ENCODE measurements at places on chromosomes 11 and 22.

GRCh38 chr11:18733202-18733601 lies 7.2 kb upstream of the IGSF22 start:
- no peak for DNase-seq

DNA sequence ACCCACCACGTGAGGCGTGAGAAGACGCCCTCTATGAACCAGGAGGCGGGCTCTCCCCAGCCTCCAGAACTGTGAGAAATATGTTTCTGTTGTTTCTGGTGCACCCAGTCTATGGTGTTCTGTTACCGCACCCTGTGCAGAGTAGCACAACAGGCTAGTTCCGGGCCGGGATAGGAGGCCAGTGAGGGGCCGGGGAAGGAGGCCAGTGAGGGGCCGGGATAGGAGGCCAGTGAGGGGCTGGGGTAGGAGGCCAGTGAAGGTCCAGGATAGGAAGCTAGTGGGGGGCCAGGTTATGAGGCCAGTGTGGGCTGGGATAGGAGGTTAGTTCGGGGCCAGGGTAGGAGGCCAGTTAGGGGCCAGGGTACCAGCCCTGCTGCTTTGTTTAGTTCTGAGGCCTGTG lies 204.6 kb downstream of the BARX2 start:
- no peak for DNase-seq

DNA sequence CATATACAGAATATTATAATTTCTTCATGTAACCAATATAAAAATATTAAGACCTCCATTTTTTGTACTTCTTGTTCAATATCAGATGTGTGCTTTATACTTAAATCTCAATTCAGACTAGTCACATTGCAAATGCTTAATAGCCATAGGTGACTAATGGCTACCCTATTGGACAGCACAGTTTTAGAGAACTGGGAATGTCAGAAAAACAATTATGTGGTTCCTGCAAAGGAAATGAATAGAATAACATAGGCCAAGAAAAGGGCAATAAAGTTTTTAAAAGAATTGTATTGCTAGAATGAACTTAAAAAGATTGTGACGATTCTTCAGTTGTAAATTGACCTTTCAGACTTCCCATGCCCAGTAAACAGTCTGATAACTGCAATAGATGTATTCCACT lies 843.0 kb downstream of the METTL15 start:
- DNase-seq, result no peak

DNA sequence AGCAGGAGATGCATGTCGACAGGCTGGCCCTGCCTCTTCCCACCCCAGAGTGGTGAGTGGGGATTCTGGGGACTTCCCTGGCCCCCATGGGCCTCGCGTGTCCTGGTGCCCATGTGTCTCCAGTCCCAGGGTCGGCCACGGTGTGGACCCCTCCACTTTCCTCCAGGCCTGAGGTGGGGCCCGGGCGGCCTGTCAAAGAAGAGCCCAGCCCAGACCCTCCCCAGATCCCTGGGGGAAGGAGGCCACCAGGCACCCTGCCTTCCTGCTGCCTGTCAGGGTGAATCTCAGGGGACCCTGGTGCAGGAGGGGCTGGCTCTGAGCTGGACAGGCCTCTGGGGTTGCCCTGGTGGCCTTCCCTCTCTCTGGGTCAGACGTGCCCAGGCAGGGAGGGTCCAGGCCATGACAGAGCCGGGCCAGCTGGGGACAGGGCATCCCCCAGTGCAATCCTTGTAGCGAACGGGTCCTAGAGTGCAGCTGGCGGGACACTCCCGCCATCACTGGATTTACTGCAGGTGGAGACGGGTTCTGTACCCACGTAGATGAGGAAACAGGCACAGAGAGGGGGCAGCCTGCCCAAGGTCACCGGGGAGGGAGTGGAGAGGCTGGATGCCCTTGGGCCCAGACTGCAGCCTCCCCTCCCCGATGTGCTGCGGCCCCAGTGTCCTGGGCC lies 13.5 kb upstream of the MUC6 start:
- DNase-seq, result no peak

DNA sequence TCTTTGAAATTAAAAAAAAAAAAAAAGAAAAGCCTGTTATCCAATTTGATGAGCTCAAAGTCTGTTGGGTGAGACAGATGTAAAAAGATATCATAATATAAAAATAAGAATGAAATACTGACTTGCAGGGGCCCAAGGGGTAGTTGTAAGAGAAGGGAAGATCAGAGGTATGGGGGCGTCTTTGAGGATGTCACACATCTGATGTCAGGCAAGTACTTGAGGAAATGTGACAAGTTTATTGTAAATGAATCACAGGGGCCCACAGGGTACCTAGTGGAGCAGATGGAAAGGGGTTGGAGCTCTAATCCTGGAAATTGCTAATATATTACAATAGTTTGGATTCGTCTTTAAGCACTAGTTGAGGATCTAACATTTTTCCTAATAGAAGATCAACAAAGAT lies 131.6 kb downstream of the MAML2 start:
- DNase-seq, result no peak

GRCh38 chr11:76825726-76826396 lies 34.9 kb upstream of the ACER3 start:
- DNase-seq, result no peak

- no peak for DNase-seq
Measured at GRCh38 chr11:47272706-47273105, 2.8 kb downstream of the MADD start.

GRCh38 chr11:122851366-122851966 lies 13.2 kb downstream of the CRTAM start:
- DNase-seq, result no peak

GRCh38 chr11:21582791-21583190 lies 610.1 kb upstream of the ANO5 start:
- DNase-seq, result no peak

DNA sequence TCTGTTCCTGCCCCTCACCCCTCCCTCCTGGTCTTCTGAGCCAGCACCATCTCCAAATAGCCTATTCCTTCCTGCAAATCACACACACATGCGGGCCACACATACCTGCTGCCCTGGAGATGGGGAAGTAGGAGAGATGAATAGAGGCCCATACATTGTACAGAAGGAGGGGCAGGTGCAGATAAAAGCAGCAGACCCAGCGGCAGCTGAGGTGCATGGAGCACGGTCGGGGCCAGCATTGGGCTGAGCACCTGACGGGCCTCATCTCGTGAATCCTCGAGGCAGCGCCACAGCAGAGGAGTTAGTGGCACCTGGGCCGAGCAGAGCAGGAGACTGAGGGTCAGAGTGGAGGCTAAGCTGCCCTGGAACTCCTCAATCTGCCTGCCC lies 941.8 kb downstream of the BRD1 start:
- no peak for DNase-seq

DNA sequence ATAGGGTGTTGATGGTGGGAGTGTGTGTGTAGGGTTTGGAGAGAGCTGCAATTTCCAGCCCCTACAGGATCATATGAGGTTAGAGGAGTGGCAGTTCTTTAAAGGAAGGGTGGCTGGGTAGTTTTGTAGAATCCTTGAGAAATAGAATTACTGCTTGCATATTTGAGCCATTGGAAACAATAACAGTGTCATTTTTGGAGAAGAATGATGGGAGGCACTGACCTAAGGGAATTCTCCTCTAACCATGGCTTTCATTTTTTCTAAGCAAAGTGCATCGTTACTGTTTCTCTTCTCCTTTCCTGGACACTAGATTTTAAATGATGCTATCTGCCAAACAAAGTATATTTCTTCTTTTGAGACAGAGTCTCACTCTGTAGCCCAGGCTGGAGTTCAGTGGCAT lies 66.9 kb upstream of the RRM1 start:
- no peak for DNase-seq
